ENCODE measurements at places on chromosomes 5 and 9. TPM values are rescaled to one million over a fixed set of nuclear protein-coding genes. Genes with fewer than 3 reads are reported as not detected.

The TAF11L3 gene
- total RNA-seq: not detected

DNA sequence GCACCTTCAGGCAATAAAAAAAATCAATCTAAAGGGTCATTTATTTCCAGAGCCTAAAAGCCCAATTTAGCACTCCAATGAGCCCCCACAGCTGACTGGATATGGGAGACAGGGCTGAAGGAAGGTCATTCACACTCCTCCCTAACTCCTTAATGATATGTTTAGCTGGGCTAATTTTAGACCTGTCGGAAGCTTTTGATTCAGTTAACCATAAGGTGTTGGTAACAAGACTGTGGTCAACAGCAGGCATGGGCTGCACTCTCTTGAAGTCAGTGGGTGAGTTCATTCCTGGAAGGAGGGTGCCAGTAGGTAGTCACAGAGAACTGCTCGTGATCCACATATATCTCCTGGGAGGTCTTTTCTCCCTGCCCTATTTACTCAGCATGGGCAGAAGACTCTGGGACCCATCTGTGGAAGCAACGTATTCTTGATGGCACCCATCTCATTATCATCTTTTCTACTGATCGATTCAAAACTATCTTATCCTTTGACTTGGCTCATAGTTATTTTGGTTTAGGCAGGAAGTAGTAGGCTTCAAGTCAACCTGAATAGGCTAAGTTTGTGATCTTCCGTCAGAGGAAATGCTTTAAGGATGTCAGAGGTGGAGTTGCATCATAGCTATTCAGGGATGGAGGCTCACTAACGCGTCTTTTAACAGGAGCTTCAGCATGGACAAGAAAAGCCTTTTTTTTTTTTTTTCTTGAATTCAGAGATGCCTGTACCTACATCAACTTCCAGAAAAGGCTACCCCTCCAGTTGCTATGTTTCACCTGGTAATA, 367.7 kb upstream of the SLC30A5 start:
- no peak for DNase-seq

- DNase-seq: no peak
Observed at GRCh38 chr9:137406876-137407589, 15.9 kb downstream of the EXD3 start.

DNA sequence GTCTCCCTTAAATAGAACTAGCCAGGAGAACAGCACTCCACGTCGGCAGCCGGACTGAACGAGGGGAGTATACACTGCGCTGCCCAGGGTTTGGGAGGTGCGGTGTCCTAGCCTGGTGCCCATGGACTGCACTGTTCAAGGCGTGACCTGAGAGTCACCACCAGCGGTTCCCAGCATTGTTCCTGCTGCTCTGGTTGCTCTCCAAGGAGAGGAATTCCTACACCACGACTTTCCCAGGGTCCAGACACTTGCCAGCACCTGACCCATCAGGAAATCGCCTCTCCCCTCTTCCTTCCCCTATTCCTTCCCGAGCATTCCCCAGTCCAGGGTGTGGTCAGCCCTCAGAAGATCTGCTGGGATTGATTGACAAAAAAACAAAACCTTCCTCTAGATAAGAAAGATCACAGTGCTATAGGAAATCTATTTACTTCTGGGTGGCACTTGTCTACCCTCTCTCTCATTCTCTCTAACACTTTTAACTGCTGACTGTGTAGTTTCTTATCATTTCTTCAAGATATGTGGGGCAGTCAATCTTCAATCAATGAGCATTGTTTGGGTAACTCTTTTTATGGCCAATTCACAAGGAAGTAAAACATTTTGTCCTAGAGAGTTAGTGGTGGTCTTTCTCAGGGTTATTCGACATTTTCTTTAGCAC, 297.8 kb upstream of the ACTBL2 start:
- no peak for DNase-seq
